ENCODE measurements at places on chromosomes 5 and 9.
A peak's percentile ranks its signal among the peaks of the same experiment; 100 is the strongest.

DNA sequence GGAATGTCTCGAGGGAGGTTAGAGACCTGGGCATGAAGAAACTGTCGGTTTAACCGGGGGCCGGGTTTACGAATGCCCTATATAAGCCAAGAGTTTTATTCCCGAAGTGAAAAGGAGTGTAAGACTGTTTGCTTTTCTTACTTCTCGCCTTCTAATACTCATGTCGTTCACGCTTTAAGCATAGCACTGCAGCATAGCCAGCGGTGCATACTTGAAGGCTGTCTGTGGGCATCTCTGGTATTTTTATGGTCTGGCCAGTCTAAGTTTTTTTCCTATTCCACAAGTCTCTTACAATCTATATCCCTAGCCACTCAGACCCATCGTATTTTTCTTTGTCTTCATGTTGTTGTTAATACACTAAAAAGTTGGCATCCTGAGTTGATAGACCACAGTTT, 1.2 kb downstream of the UHRF2 start:
- no peak for DNase-seq

GRCh38 chr5:138241688-138242571, 28.8 kb upstream of the CDC23 start:
- peak; percentile 2 for DNase-seq

DNA sequence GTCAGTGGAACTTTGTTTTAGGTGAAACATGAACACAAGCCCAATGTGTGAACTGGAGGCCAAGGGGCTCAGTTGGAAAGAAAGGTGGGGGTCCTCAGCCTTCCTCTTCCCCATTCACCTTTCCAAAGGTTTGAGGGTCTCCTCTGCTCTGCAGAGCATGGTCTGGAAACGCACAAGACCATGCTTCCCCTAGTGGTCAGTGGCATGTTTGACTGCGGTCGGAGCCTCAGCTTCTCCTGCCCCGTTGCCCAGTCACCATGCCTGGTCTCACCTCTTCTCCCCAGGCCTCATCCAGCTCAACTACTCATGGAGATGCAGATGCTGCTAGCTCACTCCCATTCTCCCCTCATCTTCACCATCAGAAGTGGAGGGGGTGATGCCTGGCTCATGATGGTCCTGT, 340.3 kb downstream of the GADD45G start:
- no peak for DNase-seq

GRCh38 chr5:110623874-110624273, 102.6 kb downstream of the TMEM232 start:
- no peak for DNase-seq

DNA sequence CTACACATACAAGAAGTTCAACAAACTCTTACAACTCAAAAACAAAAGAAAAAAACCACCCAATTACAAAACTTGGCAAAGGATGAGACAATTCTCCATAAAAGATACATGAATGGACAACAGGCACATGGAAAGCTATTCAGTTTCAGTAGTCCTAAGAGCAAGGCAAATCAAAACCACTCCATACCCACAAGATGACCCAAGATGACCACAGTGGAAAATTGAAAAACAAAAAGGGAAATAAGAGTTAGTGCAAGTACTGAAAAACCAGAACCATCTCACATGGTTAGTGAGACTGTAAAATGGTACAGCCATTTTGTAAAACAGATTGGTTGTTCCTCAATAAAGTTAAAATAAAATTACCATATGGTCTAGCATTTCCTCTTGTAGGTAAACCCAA, 287.1 kb upstream of the CDH9 start:
- DNase-seq = no peak

DNA sequence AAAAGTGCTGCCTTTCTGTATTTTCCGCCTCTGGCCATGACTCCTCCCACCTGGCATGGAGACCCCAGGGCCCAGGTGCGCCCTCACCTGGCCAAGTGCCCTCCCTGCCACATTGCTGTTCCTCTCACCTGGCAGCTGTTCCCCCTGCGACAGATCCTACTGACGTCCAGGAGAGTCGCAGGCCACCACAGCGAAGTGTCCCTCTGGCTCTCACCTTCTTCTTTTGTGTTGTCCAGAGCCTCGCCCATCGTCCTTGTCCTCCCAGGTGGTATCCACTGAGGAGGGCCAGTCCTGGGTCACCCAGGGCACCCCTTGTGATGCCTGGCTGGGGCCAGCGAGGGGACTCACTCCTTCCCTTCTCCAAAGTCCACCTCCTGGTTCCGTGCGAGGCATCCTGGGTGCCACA, 2.6 kb downstream of the NKD2 start:
- peak; percentile 67 for DNase-seq

DNA sequence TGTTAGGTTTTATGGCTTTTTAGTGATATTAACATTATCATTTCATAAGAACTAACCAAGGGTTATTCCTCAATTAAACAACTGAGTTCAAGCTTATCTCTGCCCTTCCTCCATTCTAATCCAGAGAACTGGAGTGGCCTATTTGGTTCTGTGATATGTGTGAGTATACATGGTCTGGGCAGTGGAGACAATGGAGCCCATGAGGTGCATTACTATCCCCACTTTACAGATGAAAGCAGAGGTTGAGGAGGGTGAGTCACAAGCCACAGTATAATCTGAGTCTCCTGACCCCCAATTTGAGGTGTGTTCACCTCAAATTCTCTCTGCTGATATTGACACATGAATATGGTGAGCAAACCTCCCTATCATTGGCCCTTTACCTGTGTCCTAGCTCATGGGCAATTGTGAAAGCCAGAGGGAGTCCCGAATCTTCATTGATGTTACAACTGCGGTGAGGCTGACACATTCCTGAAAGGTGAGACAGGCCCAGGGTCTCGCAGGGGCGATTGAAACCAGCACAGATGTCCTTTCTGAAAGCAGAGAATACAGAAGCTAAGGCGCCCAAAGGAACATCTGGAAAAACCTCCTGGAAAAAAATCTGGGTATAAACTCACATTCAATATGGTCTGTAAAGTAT, 217.2 kb downstream of the TARS1 start:
- no peak for DNase-seq

DNA sequence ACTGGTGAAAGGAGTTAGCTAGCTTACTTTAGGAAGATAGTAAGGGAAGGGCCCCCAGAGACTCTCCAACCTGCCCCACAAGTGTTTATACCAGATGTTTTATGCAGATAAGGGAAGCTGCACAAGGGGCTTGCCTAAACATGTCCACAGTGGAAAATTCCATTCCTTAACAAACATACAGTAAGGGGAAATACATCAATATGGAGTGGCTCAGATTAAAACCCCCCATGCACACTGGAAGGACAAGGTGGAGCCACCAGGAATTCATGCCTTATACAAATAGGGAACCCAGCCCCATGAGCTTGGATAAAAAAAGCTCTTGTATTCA, 106.3 kb upstream of the GPBP1 start:
- peak; percentile 72 for DNase-seq

- DNase-seq = no peak
Measured at GRCh38 chr5:136740228-136740627, 374.9 kb upstream of the TRPC7 start.

- DNase-seq = no peak
Measured at GRCh38 chr9:115930472-115930871, 223.1 kb upstream of the PAPPA start.

DNA sequence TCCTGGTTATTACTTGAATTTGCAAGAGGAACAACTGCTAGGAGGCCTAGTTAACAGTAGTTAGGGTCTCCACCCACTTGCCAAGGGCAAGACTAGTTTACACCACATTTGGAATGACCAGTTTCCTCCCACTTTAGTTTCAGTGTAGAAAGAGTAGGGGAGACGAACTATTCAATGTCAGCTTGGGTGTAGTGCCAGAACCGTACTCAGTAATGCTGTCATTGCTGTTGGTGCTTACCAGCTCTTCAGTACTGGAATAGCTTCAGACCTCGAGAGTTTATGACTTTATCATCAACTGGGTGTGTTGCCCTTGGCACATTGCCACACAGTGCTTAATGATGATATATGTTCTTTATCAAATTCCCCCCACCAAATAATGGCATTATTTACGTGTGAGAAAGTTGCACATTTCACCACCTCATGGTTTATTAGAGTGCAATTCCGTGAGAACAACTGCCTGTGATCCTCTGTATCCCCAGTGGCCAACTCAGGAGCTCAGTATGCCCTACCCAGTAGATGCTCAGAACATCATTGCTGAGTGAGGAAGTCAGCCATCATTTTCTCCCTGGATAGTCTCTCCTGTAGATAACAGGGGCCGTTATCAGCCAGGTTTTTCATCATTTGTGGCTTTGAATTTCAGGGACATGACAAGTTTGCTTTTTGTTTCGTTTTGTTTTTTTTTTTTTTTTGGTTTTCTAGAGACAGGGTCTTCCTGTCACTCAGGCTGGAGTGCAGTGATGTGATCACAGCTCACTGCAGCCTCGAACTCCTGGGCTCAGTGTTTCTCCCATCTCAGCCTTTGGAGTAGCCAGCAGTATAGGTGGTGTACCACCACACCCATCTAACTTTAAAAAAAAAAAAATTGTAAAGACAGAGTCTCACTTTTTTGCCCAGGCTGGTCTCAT, 67.3 kb downstream of the DOCK8 start:
- DNase-seq = no peak

- no peak for DNase-seq
Measured at GRCh38 chr5:123091298-123092222, 2.5 kb downstream of the PRDM6 start.

- DNase-seq = no peak
Measured at GRCh38 chr9:35423499-35423898, 66.4 kb upstream of the RUSC2 start.

GRCh38 chr5:18305288-18305924, 671.1 kb downstream of the TAF11L14 start:
- peak; percentile 62 for DNase-seq

DNA sequence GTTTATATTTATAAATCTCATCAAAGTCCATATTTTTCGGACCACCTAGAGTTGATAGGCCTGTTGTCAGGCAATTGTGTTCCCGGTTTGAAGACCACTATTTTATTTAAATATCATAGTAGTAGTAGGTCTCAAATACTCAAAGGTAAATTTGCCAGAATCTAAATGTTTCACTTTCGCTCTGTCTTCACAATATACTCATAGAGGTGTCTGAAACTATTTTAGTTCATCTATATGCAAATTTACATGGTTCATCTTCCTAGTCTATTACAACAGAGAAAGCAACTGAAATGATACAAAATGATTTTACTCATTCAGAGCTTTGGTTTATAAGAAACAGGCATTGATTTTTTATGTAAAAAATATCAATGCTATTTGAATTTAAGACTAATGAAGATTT, 1897.5 kb downstream of the EFNA5 start:
- no peak for DNase-seq

DNA sequence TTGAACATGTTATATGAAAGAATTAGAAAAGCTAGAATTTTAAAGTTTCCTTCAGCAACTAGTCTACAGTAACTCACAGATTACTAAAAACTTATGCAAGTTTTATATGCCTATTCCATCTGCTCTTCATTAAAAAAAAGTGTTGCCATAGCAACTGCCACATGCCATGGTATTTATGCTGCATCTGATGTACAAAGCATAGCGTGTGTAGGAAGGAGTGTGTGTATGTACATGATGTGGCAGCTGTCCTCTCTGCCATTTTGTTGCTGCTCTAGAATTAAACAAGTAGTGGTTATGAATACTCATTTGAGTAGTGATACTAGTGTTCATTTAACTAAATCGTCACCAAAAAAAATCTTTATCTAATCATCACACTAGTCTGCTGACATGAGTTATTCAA, 593.5 kb downstream of the CETN3 start:
- DNase-seq = no peak

DNA sequence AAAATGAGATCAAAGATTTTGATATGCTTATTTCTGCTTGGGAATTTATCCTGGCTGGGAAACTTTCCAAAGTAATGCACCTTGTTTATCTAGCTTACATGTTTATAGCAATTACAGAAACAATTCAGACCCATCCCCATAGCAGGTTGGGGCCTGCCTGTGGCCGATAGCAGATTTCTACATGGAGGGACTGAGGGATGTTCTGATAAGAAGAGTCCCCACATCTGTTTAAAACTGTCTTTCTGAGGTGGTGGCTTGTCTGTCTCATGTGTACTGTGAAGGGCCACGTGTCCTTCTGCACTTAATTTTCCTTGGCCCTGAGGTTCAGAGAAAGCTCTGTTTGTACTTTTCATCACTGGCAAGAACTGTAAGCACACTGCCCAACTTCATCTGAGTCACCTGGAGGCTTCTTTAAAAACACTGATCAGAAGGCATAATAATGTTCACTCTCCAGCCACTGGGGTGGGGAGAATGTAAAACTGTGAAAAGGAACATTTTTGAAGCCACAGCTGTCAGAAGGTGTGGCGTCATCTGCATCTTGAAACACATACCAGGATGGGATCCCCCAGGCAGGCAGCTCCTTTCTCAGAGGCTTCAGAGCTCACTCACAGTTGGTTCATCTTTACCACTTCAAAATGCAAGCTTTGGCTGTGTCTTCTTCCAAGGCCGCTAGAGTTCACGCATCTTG, 80.3 kb downstream of the MAP1B start:
- no peak for DNase-seq

GRCh38 chr5:115627295-115627865, 1.5 kb upstream of the TMED7 start:
- DNase-seq = no peak

DNA sequence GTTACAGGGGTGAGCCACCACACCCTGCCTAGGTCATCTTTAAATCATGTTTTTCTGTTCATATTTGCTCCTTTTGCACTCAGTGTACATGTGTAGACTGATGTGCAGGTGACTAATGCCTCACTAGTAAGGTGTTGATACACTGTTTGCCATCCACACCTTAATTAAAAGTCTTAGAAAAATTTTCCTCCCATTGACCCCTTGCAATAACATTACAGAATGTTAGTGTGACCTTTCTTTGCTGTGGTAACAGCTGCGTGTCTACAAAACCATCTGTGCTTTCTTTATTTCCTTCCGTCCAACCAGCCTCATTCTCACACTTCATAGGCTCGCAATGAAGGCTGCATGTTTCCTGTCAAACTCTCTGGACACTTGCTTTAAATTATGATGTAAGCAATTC, 6.6 kb upstream of the CEMIP2 start:
- no peak for DNase-seq

DNA sequence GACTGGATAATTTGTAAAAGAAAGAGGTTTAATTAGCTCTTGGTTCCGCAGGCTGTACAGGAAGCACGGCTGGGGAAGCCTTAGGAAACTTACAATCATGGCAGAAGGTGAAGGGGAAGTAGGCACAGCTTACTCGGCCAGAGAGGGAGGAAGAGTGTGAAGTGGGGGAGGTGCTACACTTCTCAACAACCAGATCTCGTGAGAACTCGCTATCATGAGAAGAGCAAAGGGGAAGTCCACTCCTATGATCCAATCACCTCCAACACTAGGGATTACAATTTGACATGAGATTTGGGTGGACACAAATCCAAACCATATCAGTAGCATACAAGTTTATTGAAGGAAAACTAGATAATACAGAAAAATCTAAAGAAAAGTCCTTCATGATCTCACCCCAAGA, 39.9 kb downstream of the NEURL1B start:
- DNase-seq = no peak

- DNase-seq = no peak
Measured at GRCh38 chr9:37251452-37251851, 131.1 kb downstream of the ZCCHC7 start.

GRCh38 chr9:38282756-38283155, 109.7 kb upstream of the ALDH1B1 start:
- no peak for DNase-seq

GRCh38 chr5:114948986-114949621, 220.6 kb downstream of the TRIM36 start:
- DNase-seq = no peak

- DNase-seq = peak; percentile 76
Measured at GRCh38 chr9:72592502-72593403, 71.3 kb downstream of the TMC1 start.

Data from NCI-H2171 treated with DMSO at 0.1 percent for 48 hours (cell line).